Activated CD8-positive, alpha-beta T cell treated with anti-CD3 and anti-CD28 coated beads for 36 hours (primary cell): ENCODE measurements at places on chromosomes 6 and 20. TPM values are rescaled to one million over a fixed set of nuclear protein-coding genes. Genes with fewer than 3 reads are reported as not detected.
A peak's percentile ranks its signal among the peaks of the same experiment; 100 is the strongest.

GRCh38 chr6:8075704-8076103 is 11.5 kb upstream of the BLOC1S5 start:
- no peak for DNase-seq

GRCh38 chr6:79073888-79074287 is 4.2 kb downstream of the PHIP start:
- DNase-seq, result no peak

- DNase-seq, result no peak
These were observed 10.7 kb upstream of the MLIP start for GRCh38 chr6:54100411-54101006.

DNA sequence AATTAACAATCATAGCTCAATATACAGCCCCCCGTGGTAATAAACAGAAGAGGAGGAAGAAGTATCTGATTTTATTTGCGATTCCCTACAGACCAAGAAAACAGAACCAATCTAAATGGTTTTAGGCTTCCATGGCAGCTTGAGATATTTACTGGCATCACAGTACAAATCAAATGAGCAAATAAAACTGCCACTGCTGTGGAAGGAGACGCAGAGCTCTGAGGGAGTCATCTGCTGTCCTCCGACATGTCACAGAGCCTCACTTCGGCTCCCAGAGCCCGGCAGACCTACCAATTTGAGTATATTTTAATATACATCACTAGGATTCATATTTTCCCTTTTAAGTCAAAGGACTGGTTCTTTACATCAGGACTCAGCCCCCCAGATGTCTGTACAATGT is 145.2 kb upstream of the KCNQ5 start:
- DNase-seq, result no peak

DNA sequence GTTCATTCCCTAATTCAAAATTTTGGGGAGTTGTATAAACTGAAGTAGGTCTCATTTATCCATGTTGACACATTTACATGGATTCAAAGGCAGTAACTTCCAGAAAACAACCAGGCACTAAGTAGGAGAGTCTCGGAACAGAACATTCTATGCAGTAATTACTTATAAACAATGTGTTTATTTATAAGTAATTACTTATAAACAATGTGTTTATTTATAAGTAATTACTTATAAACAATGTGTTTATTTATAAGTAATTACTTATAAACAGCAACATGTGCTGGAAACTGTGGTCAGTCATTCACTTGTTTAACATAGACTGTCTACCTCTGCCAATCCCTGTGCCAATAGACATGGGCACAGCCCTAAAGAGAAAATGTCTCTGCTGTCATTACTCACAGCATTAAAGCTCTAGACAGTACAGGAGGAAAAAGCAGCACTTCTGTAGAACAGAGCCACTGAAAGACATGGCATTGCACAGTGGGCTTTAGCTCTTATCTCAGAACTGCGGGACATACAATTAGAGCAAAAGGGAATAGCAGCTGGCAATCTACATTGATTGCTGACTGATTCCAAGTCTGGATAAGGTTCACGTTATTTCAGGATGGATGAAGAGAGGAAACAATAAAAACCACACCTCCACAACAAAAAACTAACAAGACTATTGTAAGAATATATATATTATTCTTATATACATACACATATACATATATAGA is 188.2 kb downstream of the WDR27 start:
- DNase-seq, result no peak

GRCh38 chr6:159110013-159110412 is 59.2 kb upstream of the FNDC1 start:
- DNase-seq, result peak; percentile 52

DNA sequence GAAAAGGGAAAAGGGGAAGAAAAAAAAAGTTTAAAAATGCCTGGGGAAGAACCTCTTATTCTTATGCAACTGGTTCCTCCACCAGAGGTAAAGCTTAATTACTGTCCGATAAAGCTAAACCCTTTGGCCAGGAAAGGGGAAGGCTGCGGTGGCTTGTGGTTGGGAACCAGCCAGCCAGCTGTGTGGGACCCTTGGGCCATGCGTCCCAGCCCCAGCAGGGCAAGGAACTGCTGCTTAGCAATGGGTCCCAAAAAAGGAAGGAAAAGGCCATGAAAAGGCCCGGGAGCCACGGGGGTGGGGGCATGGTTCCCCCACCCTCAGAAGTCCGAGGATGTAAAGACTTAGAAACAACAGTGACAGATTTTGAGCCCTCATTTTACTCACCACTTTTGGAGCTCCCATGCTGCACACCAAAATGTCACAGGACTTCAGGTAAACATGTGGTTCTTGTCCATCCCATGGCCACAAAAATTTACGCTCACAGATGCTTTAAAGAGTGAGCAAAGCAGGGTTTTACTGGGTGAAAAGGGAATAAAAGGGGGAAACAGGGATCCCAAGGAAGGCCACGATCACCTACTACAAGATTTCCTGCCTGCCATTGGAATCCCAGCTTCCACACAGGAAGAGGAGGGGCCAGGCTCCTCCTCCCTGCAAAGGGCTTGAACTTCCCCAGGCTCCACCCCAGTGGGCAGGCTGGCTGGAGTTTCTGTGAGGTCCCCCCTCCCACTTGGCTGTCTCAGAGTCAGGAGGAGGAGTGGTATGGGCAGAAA is 1234.7 kb upstream of the GJE1 start:
- no peak for DNase-seq

DNA sequence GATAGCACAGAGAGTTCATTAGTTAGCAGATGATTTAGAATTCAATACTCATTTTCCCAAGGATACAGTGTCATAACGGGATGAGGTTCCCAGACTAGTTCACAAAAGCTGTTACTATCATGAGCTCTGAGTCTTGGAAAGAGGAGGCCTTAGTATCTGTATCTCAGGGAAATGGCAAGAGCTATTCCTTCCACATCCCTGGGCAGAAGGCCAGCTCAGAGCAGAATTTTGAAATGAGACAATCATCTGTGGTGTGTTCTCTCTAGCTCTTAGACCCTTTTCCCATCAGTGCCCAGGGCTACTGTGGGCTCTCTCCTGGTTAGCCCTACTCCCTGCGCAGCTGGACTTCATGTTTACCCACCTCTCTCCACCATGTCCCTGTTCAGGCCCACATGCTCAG is 64.5 kb downstream of the JAG1 start:
- DNase-seq, result no peak

GRCh38 chr6:12269110-12269509 is 21.1 kb upstream of the EDN1 start:
- no peak for DNase-seq

DNA sequence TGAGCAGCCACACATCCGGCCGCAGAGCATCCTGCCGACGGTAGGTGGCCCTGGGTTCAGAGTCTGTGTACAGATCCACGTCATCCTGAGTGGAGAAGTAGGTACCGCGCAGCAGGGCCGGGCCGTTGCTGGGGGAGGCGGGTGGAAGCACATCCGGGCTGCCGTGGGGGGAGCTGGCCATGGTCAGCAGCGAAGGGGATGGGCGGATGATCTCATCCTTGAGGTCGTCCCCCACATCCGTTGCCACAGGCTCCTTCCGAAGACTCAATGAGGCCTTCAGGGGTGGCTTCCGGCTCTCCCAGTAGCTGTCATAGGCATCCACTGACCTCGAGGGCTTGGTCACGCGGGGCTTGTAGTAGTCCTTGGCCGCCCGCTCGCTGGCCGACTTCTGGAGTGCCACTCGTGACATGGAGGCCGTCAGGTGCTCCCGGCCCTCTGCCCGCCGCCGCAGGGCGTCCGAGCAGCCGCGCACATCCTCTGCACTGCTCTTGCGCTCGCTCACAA is 9.2 kb downstream of the SPATA2 start:
- DNase-seq, result no peak

DNA sequence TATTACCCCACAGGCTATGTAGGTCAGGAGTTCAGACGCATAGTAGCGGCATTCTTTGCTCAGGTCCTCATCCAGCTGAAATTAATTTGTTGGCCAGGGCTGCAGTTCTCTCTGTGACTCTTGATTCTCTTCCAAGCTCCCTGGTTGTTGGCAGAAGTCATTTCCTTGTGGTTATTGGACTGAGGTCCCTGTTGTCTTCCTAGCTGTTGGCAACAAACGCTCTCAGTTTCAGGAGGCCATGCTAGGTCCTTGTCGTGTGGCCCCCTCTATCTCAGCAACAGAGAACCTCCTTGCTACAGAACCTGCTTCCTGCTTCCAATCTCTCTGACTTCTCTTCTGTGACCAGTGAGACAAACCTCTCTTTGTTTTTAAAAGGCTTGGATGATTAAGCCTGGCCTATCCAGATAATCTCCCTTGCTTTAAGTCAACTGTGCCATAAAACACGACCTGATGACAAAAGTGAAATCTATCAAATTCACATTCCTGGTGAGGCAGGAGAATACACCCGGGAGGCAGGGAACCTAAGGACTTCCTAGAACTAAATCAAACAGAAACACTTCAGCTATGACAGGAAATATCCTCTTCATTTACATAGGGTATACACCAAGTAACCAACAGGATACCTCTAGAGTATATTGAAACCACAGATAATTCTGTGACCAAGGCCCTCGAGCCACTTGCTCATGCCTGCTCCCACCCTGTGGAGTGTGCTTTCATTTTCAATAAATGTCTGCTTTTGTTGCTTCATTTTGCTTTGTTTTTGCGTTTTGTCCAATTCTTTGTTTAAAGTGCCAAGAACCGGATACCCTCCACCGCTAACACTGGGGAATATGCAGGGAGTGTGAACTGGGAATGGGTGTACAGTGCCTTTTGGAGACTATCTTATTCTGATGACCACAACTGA is 196.0 kb downstream of the BTBD3 start:
- DNase-seq, result no peak

GRCh38 chr6:4687989-4688947 is 87.9 kb upstream of the CDYL start:
- no peak for DNase-seq

- no peak for DNase-seq
These were observed 85.4 kb upstream of the OGFRL1 start for GRCh38 chr6:71203206-71203605.

GRCh38 chr6:159913862-159914564 is 23.2 kb downstream of the MAS1 start:
- no peak for DNase-seq

DNA sequence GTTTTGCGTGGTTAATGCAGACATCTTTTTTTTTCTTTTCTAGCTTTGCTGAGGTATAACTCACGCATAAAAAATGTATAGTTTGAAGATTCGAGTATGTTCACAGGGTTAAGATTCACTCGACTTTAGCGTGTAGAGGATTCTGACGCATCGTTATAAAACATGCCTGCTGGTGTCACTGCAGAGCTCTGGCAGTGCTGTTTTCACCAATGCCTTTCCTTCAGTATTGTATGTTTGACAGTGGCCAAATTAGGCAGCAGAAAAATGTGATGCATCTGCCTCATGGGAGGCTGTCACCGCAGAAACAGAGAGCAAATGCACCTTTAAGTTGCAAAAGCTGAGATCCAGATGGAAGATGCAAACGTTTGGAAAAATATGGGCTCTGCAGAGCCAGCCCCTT is 18.0 kb upstream of the SIRPB2 start:
- DNase-seq, result peak; percentile 58

DNA sequence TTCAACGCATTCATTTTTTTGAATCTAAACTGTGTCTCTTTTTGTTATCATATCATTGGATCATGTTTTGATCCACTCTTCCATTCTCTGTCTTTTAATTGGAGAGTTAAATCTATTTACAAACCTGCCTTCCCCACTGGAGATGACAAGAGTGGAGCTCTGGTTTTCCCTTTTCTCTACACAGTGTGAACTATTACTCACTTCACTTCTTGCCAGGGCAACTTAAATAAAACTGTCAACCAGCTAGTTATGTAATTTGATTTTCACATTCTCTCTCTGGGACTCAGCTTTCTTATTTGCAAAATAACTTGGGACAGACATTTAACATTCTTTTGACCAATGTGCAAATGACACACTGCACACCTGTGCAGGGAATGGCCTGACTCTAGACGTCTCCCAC is 230.8 kb upstream of the CST7 start:
- no peak for DNase-seq

DNA sequence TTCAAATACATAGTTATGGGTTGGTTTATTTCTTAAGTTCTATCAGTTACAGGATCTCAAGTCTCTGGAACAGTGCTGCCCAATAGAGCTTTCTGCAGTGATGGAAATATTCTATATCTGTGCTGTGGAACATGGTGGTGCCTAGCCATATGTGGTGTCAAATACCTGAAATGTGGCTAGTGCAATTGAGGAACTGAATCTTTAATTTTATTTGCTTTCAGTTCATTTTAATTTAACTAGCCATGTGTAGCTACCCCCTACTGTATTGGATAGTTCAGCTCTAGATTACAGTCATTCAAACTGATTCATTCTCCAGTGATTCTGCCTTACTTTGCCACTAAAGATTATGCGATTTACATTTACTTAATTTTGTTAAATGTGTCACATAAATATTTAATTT is 503.2 kb downstream of the CDKAL1 start:
- DNase-seq, result no peak

DNA sequence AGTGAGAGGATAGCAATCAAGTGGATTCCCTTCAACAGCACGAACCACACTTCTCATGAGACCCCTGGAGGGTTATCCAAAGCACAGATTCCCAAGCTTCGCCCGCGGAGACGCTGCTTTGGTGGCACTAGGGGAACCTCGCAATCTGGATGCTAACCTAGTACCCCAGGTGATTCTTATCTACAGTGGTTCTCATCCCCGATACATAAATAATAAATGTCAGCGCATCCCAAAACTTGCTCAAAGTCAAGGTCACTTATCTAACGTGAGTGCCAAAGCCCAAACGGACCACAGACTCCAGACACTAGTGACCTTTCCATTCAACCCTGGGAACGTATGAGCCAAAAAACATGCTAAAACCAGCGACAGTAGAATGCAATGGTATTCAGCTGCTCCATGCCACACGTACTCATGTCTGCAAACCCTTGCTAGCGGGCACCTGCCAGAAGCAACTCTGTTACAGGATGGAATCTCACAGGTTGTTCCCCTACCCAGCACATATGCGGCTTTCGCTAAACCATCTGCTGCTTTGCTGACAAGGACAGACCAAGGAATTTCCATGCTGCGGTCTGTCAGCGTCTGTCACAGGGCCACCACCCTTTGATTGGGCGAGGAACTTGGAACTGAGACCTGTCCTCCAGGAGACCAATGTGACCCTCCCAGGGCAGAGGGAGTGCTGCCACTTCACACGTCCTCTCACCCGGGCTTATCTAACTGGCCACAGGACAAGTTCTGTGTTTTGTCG is 16.8 kb downstream of the MYLK4 start:
- DNase-seq, result no peak

IMPG1 gene
- not detected for total RNA-seq

BPIFB1 gene
- total RNA-seq, result not detected

SPATA25 gene
- total RNA-seq, result 0.58 TPM

COL21A1 gene
- not detected for total RNA-seq

CGAS gene
- total RNA-seq, result 21.1 TPM

MROH8 gene
- 3.1 TPM for total RNA-seq

DACT2 gene
- not detected for total RNA-seq

IPCEF1 gene
- 23.6 TPM for total RNA-seq

ADGRG6 gene
- 1.5 TPM for total RNA-seq

OR2B3 gene
- not detected for total RNA-seq

GFRAL gene
- not detected for total RNA-seq

ME1 gene
- 0.49 TPM for total RNA-seq

ACTR5 gene
- total RNA-seq, result 7.4 TPM

GSTA2 gene
- not detected for total RNA-seq

TREM1 gene
- not detected for total RNA-seq

LY86 gene
- not detected for total RNA-seq
